ENCODE measurements at places on chromosomes 1 and 21.
A peak's percentile ranks its signal among the peaks of the same experiment; 100 is the strongest.

DNA sequence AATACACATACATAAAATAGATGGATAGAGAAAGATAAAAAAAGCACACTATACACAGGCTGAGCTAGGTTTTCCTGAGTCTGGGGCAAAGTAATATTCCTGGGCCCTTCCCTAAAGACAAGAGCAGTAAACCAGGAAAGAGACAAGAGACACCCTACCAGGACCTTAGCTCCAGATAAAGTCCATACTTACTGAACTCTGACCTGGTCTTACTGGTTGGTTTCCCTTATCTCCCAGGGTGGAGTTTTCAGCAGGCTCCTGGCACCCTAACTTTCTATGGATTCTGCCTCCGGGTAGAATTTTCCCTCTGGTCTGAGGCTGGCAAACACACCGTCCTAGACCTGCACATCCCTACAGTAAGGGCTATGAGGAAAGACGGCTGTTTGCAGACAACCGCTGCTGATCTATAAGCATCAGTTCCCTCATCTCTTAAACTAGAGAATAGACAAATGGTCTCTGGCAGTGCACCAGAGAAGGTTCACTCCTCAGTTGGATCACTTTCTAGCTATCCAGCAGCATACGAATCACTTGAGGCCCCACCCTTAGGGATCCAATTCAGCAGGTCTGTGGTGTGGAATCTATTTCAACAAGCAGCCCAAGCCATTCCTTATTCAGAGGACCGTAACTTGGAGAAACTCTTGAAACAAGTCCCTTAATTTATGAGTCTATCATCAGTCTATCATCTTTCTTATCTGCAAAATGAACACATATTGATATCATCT is 52.0 kb downstream of the ARHGEF11 start:
- DNase-seq: no peak

DNA sequence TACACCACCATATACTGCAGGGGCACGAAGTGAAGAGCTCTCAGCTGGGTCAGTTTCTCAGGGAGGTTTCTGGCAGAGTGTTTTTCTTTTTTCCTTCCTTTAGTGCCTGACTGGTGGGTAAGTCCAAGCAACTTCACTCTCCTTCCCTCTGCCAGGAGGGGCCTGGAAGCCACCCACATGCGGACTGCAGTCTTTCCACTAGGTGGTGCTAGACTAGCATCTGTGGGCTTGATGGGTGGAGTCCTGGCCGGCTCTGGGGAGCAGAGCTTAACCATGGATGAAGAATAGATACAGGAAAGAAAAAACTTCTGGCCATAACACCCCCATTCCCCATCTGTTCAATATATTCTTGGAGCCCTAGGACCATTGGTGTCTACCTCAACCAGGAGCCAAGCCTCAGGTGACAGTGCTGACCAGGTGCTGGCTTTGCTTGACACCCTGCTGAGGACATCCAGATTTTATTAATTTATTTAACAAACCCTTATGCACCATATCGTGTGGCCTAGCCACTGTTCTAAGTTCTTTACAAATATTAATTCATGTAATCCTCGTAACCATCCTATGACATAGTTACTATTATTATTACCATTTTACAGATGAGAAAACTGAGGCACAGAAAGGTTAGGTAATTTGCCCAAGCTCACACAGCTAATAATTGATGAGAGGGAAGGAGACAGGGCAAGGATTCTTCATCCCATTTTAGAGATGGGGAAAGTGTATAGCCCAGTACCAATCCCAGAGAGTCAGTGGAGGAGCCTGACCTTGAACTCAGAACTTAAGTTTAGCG is 126.7 kb upstream of the CSF3R start:
- no peak for DNase-seq

GRCh38 chr1:155504207-155504606 is 58.4 kb downstream of the ASH1L start:
- DNase-seq: no peak

GRCh38 chr1:180742663-180743062 is 110.8 kb downstream of the XPR1 start:
- no peak for DNase-seq

DNA sequence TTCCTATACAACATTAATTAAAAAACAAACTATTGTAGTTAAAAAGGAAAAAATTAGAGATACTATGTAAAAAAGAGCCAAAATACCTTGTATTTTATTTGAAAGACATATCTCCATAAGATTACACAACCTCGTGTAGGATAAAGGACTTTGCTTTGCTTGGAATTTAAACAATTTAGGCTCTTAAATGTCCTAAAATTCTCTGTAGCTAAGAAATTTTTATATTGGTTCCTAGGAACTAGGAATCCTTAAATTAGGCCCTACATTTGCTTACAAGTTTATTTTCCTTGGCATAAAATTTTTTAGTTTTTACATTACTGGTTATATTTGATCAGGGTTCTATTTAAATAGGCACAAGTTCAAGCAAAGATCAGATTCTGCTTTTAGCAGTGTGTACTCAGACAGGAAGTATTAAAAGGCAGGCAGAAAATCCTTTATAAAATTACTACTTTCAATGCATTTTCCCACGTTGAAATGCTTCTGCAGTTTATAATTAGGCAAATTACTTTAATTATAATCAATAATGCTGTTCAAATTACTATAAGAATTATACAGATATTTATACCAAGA is 3.4 kb upstream of the ANGPTL3 start:
- no peak for DNase-seq

- DNase-seq: no peak
Observed at GRCh38 chr1:93669369-93669768, 12.3 kb downstream of the BCAR3 start.

DNA sequence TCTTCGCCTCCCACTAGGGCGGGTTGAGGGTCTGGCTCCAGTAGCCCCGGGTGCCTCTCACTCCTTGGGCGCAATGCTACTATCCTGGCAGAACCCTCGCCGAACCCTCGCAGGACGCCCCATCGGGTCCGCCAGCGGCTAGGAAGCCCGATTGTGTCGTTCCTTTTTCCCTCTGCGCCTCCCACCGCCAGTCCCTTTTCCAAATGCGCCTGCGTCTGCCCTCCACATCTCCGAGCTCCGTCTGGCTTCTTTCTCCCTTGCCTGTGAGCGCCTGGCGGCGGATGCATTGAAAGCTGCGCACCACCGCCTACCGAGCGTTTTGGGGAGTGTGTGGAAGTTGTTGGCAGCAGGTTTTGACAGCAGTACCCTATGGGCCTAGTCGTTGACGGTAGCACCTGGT is 1.0 kb upstream of the DIRAS3 start:
- no peak for DNase-seq

GRCh38 chr1:12174924-12175810 is 8.4 kb downstream of the TNFRSF1B start:
- DNase-seq: no peak

DNA sequence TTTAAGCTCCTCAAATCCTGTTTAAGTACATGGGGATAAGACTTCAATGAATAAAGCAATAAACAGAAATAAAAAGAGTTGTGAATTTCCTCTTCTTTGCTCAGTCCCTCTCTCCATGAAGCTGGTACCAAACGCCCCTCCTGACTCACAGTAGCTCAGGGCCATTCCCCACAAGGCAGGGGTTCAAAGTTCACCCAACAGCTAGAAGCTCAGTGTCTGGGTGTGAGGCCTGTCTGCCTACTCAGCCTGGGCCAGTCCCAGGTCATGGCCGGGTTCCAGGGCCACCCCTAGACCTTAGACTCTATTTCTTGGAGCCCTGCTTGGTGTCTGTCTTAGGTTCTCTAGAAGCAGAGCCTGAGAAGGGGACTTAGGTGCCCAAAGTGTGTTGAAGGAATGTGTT is 251.5 kb downstream of the GRIK3 start:
- DNase-seq: no peak

DNA sequence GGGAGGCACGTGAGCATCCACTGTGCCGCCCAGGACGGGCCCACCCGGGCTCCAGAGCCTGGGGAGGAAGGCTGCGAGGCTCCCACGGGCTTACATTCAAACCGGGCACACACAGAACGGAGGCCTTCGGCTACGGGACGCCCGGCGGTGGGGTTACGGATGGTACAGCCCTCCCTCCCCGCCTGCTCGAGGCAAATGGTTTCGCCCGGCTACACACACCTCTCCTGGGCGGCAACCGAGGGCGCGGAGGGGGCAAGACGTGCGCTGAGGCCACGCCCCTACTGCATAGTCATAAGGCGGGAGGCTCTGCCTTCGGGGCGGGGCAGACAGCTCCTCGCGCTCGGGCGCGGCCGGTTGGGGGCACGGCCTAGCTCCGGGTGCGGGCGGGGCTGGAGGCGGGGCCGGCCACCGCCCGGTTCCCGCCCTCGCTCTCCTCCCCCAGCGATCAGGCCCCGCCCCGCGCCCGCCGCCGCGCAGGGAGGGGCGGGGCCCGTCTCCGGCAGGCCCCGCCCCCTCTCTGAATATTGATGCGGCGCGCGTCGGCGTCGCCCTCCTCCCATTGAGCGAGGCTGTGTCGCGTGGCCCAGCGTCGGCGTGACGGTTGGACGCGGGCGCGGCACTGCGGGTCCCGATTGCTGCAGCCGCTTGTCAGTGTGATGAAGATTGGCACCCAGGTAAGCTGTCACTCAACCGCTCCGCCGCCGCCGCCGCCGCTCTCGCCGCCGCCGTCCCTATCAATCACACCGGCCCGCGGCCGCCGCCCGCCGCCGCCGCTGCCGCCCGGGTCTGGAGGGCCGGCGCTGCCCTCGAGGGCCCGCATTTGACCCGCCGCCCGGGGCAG is at the start of gene PKNOX1:
TSS of gene PKNOX1 (plus strand) at position 572 of the 841 bp plus-strand sequence. CDS start 29,820 bp downstream, outside the sequence.
- peak; percentile 99 for DNase-seq

DNA sequence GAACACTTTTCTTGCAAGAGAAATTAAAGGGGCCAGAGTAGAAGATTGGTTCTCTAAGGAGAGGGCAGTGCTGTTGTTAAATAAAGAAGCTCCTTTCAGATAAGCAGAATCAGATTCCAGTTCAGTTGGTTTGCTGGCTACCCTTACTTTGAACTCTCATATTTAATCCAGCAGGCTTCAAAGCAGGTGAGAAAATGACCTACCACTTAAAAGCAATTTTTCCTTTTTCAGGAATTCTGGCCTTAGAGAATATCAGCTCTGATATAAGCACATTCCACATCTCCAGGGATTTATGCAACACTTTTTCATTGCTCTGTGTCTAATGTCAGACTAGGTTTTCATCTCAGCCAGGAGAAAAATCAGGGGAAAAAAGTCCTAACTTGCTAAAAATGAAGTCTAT is 28.7 kb downstream of the WNT2B start:
- DNase-seq: no peak

- DNase-seq: no peak
Observed at GRCh38 chr1:84277343-84278059, 24.0 kb upstream of the SAMD13 start.

- DNase-seq: no peak
Observed at GRCh38 chr21:26167593-26167992, 3.0 kb downstream of the APP start.

DNA sequence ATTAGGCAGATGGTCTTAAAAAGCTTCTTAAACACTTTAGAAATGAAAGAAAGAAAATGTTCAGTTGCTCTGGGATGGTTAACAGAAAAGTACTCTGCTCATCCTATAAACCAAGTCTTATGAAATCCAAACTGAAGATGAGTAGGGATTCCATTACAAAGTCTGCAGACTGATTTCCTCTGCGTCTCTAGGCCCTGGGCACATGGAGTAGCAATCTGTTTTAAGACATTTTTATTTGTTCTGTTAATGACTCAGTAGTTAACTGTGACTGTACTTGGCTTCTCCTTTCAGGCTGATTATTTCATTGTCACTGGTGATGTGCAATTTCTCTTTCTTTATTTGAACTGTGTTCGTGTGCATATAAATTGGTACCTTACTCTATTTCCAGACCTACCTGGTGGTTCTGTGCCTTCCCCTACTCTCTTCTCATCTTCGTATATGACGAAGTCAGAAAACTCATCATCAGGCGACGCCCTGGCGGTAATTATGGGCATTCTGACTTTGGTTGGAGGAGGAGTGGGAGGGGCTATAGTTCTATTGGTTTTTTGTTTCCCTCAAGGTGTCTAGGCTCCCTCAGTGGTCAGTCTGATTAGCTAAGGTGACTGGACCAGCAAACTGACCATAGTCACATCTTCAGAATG is 30.6 kb downstream of the ATP1A1 start:
- DNase-seq: no peak

- DNase-seq: no peak
Observed at GRCh38 chr1:45995298-45995697, 137.1 kb downstream of the PIK3R3 start.

DNA sequence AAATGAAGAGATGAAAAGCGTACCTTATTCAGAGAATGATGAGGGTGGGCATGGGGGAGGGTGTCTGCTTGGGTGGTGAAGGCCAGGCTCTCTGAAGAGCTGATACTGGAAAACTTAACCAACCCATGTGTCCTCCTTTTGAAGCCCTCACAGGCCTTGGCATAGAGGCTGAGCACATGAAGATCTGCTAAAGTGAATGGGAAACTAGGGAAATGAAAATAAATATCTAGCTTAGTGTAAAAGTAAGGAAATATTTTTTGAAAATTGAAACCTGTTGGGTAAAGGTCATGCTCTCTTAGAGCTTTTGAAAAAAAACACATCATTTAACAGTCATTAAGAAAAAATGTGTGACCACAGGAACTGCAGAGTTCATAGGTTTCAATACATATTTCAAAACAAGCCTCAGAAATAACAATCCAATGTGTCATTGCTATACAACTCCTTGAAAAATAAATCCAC is 40.5 kb upstream of the RALGPS2 start:
- no peak for DNase-seq

DNA sequence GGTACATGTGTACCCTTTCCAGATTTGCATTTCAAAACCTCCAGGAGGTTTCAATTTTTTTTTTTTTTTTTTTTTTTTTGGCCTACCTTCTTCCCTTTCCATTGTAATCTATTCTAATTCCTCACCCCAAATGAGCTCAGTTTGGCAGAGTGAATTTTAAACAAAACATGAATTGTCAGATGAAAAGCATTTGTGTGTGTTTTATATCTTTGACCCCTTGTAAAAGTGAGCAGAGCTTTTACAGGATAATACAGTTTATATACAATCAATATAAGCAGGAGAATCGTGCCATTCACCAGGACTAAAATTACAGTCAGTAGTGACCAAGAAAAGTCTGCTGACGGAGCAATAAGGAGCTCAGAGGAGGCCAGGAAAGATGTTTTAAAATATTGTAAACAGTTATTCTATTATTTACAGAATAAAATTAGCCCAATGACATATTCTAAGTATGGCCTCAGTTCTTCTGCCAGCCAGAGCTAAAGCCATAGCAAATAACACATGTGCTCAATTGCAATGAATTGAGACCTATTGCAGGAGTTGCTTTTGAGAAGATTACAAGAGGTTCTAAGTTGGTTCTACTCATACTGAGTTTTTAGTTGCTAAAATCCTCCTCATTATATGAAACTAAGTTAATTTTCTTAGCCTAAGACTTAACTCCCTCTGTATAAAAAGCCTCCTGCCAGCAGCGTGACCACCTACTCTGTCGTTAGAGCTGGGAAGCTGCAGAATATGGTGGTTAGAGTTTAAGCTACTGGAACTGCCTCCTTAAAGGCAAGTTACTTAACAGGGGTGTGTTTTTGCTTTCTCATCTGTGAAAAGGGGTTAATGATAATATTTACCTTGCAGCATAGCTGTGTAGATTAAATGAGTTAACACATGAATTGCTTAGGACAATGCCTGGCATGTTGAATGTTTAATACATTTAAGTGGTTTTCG is 50.8 kb upstream of the ZNF326 start:
- DNase-seq: no peak

- DNase-seq: no peak
Observed at GRCh38 chr1:102595106-102595505, 513.2 kb downstream of the COL11A1 start.
